Right lobe of liver (tissue), 6 donors: ENCODE measurements at places on chromosomes 11 and 22.

DNA sequence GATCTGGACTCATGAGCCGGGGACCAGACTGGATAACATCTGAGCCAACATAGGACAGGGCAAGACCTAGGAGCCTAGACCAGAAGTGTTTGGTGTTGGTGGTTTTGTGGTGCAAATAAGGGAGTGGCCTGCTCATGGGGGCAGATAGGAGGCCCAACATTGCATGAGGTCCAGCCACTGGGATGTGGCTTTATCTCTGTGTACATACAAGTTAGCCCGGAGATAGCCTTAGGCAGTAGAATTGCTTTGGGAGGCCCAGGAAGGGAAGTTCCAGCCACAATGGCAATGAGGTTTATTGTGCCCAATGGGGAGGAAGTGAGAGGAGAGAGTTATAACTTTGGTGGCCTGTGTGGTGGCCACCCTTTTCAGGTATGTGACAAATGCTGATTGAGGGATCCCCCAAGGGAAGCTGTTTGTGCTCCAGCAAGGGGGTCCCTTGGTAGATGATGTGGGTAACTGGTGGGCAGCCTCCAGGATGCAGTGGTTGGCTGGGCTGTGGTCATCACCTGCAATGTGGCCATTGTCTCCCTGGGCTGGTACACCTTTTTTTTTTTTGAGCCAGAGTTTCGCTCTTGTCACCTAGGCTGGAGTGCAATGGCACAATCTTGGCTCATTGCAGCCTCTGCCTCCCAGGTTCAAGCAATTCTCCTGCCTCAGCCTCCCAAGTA lies 6.4 kb downstream of the LMO2 start:
- no peak for DNase-seq

GRCh38 chr22:30491381-30491780 lies 14.1 kb downstream of the SEC14L4 start:
- DNase-seq: peak; percentile 30

GRCh38 chr11:101215069-101215468 lies 85.5 kb upstream of the PGR start:
- no peak for DNase-seq

DNA sequence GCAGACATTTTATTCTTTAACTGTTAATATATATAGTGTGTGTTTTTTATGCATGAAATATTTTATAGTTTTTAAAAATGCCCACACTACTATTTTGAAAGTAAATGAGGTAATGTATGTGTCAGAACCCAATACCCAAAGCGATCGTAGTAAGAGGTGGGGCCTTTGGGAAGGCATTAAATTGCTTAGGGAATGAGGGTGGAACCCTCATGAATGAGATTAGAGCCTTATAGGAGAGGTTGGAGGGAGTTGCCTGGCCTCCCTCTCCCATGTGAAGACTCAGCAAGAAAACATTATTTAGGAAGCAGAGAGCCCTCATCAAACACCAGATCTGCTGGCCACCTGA lies 11.1 kb downstream of the KLHL35 start:
- DNase-seq: no peak

- DNase-seq: no peak
Observed at GRCh38 chr11:42344204-42344792, 884.8 kb upstream of the LRRC4C start.
